ENCODE measurements at places on chromosomes 2 and 18.

- no peak for DNase-seq
Observed at GRCh38 chr18:2171840-2172625, 399.3 kb downstream of the METTL4 start.

DNA sequence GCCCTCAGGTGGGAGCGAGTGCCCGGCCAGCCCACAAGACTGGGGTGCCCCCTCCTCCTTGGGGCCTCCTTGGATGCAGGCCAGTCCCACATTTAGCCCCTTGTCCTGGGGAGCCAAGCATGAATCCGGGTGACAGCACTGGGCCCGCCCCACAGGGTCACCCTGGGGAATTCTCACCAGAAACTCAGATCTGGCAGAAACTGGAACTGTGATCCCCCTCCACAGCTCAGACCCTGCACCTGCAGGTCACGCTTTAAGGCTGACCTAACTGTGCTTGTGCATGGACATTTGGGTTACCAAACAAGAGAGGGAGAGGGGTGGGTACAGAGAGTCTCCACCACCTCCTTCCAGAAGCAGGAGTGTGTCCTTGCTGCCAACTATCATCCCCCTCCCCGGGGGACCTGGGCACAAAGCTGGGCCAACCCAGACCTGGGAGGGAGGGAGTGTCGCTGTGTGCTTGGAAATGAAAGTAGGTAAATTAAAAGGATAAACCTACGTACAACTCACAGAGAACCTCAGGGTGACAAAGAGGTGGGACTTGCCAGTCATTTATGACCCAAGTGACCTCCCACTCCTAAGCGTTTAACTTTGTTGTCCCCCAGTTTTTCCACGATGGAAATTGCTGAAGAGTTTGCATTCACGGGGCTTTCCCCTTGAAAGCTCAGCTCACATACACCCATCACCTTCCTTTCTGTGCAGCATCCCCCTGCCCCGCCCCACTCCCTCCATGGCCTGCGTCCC lies 9.1 kb downstream of the ITM2C start:
- no peak for DNase-seq

DNA sequence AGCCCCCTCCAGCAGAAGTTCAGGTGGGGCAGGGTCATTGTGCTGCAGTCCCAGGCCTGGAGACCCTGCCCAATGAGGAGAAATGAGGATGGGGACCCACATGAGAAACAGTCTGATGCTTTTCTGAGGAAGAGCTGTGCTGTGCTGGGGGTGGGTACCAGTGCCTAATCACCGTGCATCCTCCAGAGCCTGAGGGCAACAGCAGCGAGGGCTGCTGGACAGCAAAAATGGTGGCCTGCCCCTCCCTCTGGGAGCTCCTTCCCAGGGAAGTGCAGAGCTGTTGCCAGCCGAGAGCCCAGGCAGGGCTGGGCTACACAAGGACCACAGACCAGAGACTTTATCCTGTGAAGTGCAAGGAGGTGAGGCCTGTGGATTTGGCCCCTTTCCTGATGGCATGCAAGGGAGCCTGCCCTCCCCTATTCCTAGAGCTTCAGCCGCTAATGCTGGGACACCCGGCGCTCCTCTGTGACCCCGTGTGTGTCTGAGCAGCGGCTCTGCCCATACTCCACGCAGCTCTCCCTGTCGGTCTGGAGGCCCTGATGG lies 134.8 kb downstream of the DSEL start:
- DNase-seq, result no peak

DNA sequence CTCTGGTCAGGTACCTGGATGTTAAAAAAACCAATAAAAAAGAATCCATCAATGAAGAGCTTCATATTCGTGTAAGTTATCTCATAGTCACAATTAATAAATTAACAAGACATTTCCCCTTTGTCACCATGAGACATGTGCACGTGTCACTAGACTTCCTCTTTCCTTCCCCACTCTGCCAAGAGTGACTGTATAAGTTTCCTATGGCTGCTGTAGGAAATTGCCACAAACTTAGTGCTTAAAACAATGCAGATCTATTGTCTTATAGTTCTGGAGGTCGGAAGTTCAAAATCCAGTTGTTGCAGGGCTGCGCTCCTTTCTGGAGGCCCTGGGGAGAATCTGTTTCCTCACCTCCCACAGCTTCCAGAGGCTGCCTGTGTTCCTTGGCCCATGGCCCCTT lies 35.8 kb downstream of the SLC9A4 start:
- no peak for DNase-seq

DNA sequence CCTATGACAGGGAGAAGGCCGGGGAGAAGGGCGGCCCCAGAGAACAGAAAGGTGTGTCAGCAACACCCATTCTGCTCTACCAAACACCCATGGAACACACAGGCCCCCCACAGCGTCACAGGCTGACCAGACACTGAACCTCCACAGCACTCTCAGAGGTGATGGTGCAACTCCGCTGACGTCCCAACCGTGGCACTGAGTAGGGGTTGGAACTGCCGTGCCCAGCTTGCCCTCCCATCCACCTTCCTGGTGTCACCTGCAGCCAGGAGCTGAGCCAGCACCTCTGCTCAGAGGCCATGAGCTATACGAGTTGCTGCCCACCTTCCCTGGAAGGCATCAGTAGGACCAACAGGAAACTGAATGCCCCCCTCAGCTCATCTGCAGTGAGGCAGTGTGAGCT lies 412.9 kb upstream of the SALL3 start:
- DNase-seq, result no peak

DNA sequence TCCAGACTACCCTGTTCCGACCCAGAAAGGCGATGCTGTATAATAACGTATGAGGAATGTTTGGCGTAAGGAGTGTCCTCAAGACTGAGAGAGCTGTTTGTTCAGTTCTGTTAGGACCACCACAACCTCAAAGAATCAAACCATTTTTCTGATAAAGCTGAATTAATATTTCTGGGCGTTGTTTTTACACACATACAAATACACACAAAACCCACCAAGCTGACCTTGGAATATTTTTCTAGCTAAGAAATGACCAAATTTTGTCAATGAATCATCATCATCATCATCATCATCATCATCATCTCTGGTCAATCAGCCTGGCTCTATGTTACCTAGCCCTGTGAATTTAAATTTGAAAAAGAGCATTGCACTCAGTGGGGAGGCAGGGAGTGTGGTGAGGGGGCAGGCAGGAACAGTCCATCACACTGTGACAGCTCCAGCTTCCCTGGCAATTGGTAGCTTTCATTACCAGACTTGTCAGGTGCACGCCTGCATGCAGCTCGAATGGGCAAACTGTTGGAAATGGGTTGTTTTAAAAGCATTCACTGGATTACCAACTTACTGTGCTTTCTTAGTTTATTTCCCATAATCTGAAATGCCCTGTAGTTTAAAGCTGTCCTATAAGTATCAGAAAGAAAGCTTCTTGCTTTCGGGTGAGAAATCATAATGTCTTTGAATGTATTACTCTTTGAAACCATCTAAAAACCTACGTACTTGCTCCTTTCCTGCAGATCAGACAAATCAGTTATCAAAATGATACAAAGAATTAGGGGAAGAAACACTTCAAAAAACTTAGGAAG lies 6.9 kb upstream of the POU3F3 start:
- no peak for DNase-seq

GRCh38 chr2:160257743-160258491 lies 57.8 kb upstream of the ITGB6 start:
- no peak for DNase-seq

Data from stimulated activated CD4-positive, alpha-beta T cell treated with anti-CD3 and anti-CD28 coated beads, Interleukin-1b, Interleukin-23, amount 100 ng/mL, for 1 hour (primary cell).